D341Med (cell line): ENCODE measurements at places on chromosomes 1 and 21.

GRCh38 chr1:17434601-17435000, 4.9 kb downstream of the RCC2 start:
- no peak for DNase-seq

GRCh38 chr1:245353411-245353810, 198.6 kb downstream of the KIF26B start:
- no peak for DNase-seq

- DNase-seq = no peak
These were observed 4.8 kb upstream of the TNN start for GRCh38 chr1:175062858-175063257.

- no peak for DNase-seq
These were observed 153.5 kb upstream of the COL6A1 start for GRCh38 chr21:45827881-45828579.

GRCh38 chr1:65022216-65022615, 55.9 kb upstream of the JAK1 start:
- DNase-seq = no peak

DNA sequence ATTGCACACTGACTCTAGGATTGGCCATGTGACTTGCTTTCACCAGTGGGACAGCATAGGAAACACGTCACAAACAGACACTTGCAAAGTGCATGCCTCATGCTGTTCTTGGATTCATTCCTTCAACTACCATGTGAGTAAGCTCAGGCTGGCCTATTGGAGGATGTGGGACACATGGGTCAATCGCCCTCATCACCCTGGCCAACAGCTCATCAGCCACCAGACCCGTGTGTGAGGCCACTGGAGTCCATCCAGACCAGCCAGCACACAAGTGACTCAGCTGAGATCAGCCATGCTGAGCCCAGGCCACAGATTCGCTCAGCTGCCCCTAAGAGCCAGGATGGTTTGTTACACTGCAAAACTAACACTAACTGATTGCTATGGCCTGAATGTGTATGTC, 216.1 kb upstream of the GRIK3 start:
- no peak for DNase-seq

- DNase-seq = no peak
These were observed 1133.5 kb upstream of the TMPRSS15 start for GRCh38 chr21:19537116-19537515.

GRCh38 chr1:161258439-161259344, at the start of gene PCP4L1:
PCP4L1 (plus strand) TSS chr1:161258745; CDS start chr1:161258975, 230 bp downstream.
- no peak for DNase-seq

DNA sequence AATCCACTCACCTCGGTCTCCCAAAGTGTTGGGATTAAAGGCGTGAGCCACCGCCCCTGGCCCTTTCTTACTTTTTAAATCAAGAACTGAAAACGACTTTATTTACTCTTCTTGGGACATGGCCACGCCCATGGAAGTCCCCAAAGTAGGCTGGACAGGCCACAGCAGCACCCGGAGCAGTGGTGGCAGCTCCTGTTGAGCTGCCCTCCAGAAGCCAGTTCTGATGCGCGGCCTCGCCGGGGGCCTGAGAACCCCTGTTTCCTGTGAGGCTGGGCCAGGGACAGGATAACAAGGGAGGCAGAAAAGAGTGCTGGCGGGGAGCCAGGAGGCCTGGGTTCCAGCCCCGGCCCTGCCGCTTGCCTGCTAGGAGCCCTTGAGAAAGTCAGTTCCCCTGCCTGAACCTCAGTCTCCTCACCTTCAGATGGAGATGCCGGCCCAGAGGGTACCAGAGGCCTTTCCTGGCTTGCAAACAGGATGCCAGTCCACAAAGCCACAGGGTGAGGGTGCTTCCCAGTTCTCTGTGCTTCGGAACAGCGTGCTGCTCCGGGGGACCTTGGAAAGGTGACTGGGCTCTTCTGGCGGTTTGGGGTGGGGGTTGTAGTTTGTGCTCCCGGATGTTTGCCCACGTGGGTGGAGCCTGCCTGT, 59.4 kb downstream of the RUNX3 start:
- DNase-seq = no peak

- DNase-seq = peak; percentile 58
These were observed at the start of gene HES2 for GRCh38 chr1:6419804-6420453. HES2 (minus strand) TSS chr1:6419919; CDS start chr1:6419820, 99 bp downstream.

GRCh38 chr1:150544204-150544603, 5.0 kb upstream of the ADAMTSL4 start:
- peak; percentile 30 for DNase-seq

DNA sequence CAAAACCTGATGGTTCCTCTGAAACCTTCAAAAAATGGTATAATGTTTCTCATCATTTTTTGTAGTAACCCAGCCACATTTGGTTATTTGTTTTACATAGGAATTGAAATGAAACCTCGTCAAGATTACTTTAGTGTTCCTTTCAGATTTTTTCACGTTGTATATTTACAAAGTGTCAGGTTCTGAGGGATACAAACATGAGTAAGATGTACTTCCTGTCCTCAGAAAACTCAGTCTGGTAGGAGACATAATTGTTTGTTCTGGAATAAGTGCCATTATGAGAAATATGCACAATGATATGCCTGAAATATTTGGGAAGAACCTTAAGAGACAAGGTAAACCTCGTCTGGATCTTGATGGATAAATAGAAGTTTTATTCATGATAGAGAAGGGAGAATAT, 145.5 kb downstream of the USP25 start:
- DNase-seq = no peak

- no peak for DNase-seq
These were observed 10.6 kb upstream of the CAPZB start for GRCh38 chr1:19495799-19496526.

GRCh38 chr1:202160377-202160940, at the start of gene PTPN7:
PTPN7 (minus strand) TSS chr1:202160602; CDS start chr1:202159402, 1,200 bp downstream.
- DNase-seq = no peak

GRCh38 chr1:244074559-244075171, 23.6 kb downstream of the ZBTB18 start:
- no peak for DNase-seq

- no peak for DNase-seq
These were observed 147.9 kb downstream of the MAGI3 start for GRCh38 chr1:113538225-113538624.

DNA sequence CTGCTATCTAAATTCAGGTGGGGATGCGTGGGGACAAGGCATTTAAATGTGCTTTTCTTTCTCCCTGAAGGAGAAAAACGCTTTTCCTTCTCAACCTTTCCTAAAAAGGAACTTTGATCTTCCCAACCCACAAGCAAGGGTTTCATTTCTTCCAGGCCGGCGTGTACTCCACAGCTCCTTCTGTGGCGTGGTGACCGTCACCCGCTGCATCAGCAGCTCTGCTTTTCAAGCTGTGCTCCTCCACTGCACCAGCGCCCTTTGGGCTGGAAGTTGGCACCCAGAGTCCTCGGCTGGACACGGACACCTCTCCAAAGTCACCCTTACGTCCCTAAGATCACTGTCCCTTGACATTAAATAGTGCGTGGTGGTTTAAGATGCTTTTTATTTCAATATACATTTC, 54.3 kb downstream of the PEX14 start:
- DNase-seq = no peak

DNA sequence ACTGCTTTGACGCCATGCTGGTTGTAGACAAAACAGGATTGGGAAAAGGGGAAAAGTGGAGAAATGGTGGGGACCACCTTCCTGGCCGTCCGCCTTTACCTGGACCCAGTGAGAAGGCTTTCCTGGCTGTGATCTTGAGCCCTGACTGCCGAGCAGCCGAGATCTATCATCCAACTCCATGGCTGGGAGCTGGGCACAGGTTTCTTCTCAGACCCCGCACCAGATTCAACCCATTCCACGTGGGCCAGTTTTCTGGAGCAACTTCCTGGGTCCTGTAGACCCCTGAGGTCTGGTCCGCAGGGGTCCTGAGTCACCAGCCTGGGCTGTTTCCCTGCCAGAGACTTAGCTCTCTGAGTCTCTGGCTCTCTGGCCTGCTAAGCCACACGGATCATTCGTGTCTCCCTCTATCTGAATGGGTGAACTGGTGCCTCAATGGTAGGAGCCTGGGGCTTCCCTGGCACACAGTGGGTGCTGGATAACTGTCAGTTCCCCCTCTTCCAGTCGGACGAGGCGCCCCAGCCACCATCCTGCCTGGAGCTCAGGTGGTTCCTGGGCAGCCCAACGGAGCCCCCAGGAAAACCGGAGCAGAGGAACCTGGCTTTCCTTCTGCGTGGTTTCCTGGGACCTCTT, 4.5 kb upstream of the NPHP4 start:
- no peak for DNase-seq

- no peak for DNase-seq
These were observed 10.1 kb upstream of the XCL2 start for GRCh38 chr1:168553680-168554553.

- DNase-seq = no peak
These were observed 68.9 kb upstream of the FAM78B start for GRCh38 chr1:166235728-166236127.

DNA sequence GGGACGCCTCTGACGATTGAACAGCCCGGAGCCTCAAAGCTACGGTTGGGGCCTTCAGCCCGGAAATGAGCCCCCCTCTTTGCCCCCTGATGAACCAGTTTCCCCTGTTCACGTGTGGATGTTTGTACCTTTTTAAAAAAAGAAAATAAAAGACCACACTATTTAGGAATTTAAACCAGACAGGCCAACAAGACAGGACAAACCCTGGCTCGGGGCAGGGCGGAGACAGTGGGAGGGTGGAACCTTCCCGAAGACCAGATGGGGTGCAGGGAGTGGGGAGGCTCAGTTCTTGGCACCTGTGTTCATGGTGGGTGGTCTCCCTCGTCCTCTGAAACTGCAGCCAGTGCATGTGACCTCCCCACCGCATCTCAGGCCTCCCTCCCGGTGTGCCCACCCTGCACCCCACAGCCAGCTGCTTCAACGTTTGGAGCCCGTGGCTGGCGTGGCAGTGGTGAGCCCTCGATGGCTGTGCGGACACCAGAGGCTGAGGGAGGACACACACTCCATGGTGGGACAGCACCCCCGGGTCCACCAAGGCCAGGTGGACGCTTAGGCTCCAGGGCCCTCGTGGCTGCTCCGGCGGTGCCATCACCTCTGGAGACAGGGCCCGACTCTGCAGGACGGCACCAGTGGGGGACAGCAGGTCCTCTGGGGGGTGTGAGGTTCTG, 45.6 kb downstream of the COL18A1 start:
- no peak for DNase-seq

DNA sequence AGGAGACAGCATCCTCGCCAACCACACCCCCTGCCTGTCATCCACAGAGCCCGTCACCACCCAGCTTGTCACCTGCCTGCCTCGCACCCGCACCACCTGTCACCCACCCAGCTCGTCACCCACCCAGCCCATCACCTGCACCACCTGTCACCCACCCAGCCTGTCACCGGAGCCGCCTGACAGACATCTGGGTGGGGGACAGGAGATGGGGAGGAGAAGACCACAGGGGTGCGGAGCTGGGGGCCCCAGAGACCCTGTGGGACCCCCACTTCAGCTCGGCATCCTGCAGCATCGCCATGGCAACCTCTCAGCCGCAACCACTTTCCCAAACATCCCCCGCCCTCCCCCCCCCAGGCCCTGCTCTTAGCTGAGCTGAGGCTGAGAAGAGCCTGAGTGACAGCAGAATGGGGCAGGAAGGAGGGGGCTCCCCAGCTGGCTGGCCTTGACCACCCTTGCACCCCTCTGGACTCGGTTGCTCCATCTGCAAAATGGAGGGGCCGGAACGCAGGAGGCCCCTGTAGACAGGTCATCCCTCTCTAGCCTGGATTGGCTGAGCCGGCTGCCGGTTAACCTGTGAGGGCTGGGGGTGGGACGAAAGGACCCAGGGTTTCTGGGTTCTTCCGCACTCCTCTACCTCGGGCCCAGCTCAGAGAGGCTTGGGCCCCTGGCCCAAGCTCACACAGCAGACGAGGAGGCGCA, 11.6 kb downstream of the AHDC1 start:
- no peak for DNase-seq

GRCh38 chr21:37292041-37292440, 24.9 kb upstream of the VPS26C start:
- DNase-seq = no peak

- no peak for DNase-seq
These were observed 66.8 kb downstream of the SERINC2 start for GRCh38 chr1:31479811-31480210.

- DNase-seq = no peak
These were observed 3.1 kb downstream of the WNT4 start for GRCh38 chr1:22139817-22140216.

DNA sequence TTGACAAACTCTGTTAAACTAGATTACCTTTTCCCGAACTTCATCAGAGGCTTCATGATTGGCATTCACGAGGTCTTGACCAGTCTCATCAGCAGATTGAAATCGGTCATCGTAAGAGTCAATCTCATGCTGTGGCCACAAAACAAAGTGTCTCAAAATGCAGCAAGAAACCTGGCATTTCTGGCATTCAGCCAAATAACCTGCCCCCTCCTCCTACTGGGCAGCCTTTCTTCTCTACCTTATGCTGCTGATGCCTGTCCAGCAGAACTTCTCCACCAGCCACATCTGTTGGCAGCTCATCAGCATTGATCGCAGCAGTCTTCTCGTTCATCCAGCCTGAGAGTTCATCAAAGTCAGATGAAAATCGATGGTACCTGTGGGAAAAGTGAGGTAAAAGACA, 12.2 kb downstream of the SPTA1 start:
- DNase-seq = no peak

DNA sequence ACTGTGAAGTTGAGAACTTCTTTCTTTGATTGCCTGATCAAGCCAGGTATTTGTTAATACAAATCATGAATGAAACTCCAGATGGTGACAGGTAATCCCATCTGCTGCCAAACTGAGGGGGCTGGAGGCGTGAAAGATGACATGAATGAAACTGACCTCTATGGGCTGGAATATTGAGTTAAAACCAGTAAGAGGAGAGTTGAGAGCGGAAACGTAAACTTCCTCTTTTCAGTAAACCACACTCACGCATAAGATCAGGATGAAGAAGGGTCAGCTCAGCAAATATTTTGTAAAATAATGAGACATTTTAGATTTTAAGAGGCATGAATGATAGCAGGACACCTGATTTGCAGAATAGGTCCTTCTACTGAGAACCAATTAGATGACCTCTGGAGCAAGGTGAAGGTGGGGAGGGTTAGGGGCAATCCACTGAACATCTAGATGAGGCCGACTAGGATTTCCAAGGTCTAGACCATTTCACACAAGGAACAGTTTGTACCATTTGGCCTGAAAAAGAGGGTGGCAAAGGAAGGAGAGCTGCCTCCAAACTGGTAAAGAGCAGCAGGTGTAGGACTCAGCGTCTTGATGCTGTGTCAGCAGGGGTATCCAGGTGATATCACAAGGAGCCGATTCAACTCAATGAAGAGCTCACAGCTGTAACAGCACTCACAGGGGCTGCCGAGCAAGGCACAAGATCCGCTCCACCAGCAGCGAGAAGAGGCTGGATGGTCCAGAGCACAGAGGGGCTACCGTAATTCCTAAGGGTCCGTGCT, 132.6 kb downstream of the NTPCR start:
- no peak for DNase-seq

GRCh38 chr1:39129514-39129913, 75.0 kb upstream of the MACF1 start:
- DNase-seq = peak; percentile 41

DNA sequence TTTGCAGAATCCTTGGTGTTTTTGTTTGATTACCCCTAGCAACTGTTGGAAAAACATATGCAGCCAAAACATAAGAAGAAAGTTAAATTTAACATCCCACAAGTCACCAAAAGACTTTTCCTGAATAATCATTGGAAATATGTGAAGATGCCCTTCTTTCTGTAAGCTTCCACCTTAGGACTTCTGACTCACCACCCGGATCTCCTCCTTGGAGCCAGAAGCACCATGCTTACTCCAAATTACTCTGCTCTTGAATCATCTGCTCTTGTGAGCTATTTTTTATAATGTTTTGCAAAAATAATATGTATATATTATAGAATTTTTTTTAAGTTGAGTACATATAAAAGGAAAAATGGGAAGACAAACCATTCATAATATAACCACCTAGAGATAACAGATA, 391.7 kb downstream of the KCTD3 start:
- DNase-seq = no peak

- DNase-seq = no peak
These were observed 190.1 kb downstream of the HLX start for GRCh38 chr1:221069178-221069903.
